ENCODE measurements at places on chromosomes 12 and 14.

GRCh38 chr12:26732005-26732908, 100.7 kb downstream of the ITPR2 start:
- DNase-seq: no peak

- DNase-seq: no peak
Measured at GRCh38 chr14:57212919-57213318, 55.8 kb downstream of the EXOC5 start.

GRCh38 chr14:100893760-100894159, 9.8 kb downstream of the RTL1 start:
- DNase-seq: no peak

DNA sequence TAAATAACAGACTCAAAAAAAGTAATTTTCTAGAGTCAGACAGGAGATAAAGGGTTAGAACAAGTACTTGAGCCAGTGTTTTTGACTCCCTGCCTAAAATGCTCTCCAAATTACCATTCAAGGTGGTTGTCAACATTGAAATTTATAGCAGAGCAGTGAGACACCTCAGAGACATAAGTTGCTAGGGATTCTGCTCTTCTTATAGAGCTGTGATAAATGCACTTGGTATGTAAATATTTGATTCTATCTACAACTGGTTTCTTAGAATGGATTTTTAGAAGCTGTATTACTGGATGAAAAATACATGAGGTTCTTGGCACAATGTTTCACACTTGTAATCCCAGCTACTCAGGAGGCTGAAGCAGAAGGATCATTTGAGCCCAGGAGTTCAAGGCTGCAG, 83.9 kb upstream of the OSBPL8 start:
- DNase-seq: no peak

DNA sequence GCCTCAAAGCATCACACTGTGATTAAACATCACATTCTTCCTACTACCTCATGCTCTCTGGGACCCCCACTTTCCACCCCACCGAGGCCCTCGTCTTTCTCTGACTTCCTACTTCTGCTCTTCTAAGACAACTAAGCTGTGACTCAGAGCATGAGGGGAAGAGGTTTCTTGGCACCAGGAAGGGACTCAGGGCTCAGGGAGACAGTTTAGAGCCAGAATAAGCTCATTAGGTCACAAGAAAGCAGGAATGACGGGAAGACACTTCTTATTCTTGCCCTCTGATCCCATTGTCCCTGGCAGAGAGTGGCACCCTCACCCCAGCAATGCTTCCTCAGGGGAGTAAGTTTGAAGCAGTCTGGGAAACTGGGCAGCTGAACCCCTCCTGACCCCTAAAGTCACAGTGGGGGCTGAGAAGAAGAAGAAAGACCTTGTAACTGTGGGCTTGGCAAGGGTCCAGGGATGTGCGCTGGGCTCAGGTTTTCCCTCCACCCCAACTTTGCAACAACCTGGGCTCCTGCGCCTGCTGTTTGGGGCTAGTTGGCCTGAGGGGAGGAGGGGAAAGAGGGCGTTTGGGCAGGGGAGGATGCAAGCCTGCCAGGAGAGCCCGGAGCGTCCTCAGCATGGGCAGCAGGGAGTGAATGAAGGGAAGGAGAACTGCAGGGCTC, 64.6 kb upstream of the ACTN1 start:
- no peak for DNase-seq

DNA sequence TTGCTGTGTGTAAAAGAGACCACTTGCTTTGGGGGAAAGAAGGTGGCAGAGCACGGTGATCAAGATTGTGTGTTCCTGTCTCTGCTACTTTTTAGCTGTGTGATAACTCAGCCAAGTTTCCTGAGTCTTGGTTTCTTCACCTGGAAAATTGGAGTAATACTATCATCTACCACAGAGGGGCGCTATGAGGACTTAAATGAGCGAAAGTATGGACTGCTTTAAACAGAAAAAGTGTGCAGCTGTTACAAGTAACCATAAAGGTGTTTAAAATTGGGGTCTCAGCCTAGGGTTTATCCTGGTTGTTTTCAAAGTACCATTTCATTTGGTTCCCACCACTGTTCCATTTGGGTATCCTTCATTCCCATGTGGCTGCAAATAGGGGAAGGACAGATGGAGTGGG, 65.9 kb upstream of the WSCD2 start:
- DNase-seq: no peak

DNA sequence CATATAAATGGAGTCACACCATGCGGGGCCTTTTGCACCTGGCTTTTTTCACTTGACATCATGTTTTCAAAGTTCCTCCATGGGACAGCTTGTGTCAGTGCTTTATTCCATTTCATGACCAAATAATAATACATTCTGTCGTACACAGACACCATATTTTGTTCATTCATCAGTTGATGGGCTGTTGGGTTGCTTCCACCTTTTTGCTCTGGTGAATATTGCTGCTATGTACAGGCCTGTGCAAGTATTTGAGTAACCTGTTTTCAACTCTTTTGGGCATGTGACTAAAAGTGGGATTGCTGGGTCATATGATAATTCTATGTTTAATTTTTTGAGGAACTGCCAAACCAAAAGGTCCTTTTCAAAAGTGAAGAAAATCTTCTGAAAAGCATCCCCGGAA, 46.9 kb downstream of the HCAR2 start:
- DNase-seq: no peak

GRCh38 chr12:7113389-7113871, 4.4 kb upstream of the C1RL start:
- no peak for DNase-seq

DNA sequence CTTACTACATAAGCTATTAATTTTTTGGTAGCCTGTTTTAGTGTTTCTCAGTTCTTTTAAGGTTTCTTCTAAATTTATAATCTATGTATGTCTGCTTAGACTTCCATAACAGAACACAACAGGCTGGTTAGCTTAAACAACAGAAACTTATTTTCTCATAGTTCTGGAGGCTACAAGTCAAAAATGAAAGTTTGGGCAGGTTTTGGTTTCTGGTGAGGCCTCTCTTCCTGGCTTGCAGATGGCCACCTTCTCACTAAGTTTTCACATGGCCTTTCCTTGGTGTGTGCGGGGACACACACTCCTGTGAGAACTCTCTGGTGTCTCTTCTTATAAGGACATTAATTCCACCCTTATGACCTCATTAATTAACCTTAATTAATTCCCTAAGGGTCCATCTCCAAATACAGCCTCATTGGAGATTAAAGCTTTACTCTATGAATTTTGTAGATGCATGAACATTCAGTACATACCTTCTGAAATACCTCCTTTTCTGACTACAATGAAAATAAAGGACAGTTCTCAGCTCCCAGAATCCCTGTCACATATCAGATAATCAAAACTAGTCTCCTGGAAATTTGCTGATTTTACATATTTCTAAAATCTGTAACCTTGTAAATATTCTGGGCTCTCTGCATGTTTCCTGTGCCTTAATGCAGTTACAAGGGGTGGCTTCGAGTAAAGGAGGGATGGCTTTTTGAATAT, 23.2 kb upstream of the BMAL2 start:
- no peak for DNase-seq

DNA sequence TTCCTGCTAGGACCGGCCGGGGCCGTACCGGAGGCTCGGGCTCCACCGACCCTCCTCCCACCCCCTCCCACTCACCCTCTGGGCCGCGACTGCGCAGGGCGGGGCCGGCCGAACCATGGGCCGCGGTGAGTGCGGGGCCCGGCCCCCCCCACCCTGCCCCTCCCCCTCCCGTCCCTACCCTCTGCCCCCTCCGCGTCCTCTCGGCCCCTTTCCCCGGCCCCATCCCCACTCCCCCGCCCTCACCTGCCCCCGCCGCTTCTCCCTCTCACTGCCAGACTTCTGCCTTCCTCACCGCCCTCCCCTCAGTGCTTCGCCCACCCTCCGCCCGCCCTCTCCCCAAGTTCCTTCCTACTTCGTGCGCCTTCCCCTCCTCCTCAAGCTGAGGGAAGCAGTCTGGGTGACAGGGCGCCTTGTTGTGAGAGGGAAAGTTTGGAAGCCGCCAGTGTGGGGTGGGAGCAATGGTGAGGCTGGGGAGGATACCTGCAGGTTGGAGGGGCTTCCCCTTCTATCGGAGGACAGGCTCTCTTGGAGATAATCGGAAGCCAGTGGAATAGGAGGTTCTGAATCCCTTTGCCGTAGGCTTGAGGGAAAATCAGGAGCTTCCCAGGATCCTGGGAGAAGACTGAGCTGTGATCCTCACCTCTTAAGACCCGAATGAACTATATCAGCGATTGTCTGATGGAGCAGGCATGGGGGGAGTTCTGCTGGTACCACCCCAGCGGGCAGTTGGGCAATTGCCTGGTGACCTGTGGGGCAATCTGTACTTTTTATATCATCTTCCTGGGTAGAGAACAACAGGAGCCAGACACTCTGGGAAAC, 472 bp downstream of the MBD6 start:
- DNase-seq: peak; percentile 93

DNA sequence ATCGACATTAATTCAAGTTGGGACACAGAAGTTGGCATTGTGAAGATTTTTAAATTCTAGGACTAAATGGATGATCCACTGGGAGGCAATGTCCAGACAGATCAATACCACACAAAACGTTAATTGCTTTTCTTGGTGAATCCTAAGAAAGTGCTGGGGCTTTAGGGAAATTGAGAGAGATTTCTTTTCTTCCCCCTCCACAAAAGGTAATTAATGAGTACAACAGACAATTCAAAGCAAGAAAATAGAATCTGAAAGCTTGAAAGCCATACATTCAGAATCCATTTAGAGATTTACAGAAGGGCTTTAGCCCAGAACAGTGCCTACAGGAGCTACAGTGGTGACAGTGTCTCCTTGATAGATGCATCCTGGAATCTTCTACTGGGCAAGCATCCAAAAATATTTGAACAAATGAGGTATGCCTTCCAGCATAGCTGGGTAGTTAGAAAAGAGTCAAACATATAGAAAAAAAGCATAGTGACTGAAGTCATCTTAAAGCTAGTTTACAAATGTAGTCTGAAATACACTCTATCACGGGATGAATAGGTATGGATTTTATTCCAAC, 718.1 kb downstream of the DIO2 start:
- no peak for DNase-seq

GRCh38 chr14:38900887-38901286, 202.1 kb downstream of the SEC23A start:
- no peak for DNase-seq

- DNase-seq: no peak
Measured at GRCh38 chr14:93957751-93958566, 18.4 kb downstream of the ASB2 start.

DNA sequence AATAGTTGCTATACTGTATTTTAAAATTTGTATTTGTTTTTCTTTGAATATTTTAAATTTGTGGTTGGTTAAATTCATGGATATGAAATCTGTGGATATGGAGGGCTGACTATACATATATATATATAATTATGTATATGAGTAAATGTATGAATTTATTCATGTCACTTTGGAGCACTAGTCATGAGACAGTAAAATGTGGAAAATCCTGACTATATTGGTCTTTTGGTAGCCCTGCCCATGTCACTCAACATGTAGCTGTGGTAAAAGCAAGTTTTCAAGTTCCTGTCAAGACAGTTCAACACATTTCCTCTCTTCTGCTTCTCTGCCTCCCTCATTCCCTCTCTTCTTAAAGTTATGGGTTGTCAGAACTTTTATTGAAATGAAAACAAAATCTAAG, 17.3 kb upstream of the C12orf71 start:
- no peak for DNase-seq

GRCh38 chr14:24219521-24219920, 3.7 kb upstream of the MDP1 start:
- DNase-seq: no peak

GRCh38 chr14:94679937-94680861, 68.0 kb downstream of the SERPINA3 start:
- DNase-seq: peak; percentile 80

GRCh38 chr12:98838231-98838647, 193.1 kb downstream of the APAF1 start:
- no peak for DNase-seq

DNA sequence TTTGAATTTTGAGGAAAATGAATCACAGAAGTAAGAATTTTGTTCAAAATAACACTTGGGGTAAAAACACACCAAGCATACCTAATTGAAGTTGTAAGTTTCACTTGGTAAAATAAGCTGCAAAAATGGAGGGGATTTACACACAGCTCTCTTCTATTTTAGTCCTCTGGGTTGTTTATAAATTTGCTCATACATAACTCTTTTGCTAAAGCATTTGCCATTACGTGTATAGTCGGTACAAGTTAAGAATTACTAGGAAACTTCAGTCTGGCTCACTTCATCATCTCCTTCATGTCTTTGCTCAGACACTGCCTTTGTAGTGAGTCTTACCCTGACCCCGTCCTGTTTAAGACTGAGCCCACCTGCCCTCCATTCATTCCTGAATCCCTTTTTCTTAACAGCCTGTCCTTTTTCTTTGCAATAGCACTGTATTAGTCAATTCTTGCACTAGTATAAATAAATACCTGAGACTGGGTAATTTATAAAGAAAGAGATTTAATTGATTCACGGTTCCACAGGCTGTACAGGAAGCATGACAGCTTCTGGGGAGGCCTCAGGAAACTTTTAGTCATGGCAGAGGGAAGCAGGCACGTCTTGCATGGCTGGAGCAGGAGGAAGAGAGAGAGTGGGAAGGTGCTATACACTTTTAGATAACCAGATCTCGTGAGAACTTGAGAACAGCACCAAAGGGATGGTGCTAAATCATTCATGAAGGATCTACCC, 451.1 kb downstream of the PCNX1 start:
- DNase-seq: no peak

- no peak for DNase-seq
Measured at GRCh38 chr14:36068777-36069534, 107.6 kb downstream of the PTCSC3 start.

GRCh38 chr14:36672095-36672494, 10.4 kb downstream of the PAX9 start:
- no peak for DNase-seq

DNA sequence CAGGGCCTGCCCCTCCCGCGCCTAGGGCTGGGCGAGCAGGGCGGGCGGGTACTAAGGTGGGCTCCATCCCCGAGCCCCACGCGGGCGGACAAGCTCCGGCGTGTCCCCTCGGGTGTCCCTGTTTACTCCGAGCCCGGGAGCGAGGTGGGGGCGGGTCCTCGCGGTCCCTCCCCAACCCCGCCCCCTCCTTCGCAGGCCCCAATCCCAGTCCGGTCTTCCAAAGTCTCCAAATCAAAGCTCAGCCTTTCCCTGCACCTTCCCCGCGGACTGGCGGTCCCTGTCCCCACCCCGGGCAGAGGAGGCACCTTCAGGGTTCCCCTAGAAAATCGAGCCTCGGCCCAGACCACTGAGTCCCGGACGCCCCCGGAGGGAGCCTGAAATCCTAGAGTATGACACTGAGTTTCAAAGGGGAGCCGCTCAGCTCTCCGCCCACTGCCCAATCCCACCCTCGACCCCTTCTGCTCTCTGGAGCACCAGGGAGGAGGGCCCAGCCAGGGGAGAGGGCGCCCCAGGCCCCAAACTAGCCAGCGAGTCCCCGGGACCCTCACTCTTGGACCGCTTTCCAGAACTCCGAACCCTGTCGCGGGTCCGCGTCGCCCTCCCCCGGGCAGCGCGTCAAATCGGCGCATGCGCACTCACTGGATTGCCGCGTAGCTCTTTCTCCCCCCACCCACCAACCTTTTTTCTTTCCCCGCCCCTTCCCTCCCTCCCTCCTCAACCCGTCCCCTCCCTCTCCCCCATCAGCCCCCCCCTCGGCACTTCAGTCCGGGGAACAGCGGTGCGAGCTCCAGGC, at the start of gene LRP1:
Gene LRP1 (plus strand): TSS at position 758 of the 793 bp plus-strand sequence. CDS start 482 bp downstream, outside the sequence.
- peak; percentile 79 for DNase-seq

GRCh38 chr14:73567951-73568885, 795 bp upstream of the ACOT2 start:
- DNase-seq: no peak
